ENCODE measurements at places on chromosomes 6 and 20.

- no peak for DNase-seq
Observed at GRCh38 chr6:20946022-20946421, 411.8 kb downstream of the CDKAL1 start.

DNA sequence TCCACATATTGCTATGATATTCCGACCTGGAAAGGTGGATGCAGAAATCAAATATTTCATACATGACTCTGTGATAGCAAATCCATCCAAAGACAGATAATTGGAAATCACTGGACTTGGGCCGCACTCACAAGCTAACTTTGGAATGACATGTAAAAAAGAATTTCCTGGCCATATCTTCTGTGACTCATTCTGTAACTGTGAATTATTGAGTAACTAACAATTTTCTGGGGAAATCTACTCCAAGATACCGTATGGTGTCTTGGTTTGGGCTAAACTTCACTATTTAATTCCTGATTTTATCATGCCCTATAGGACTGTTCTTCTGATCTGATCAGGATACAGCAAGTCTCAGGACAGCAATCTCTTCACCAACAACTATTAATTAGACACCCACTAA is 92.7 kb upstream of the LY86 start:
- no peak for DNase-seq

- DNase-seq = no peak
Observed at GRCh38 chr6:41600499-41601247, 37.6 kb upstream of the MDFI start.

DNA sequence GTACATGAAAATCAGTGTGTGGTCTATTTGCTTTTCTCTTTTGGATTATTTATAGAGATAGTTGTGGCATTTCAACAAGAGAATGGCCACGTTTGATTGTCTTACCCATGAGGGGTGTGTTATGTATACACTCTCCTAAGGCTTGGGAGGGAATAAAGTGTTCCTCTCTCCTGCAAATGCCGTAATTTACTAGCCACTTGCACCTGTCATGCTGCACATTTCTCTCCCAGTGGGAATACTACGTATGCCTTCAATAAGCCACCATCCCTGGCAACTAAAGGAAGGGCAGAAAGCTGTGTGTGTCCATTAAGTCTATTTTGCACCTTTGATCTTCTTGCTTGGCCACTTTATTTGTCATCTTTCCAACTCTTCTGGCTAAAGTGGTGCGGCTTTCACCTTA is 541.2 kb downstream of the QKI start:
- no peak for DNase-seq

DNA sequence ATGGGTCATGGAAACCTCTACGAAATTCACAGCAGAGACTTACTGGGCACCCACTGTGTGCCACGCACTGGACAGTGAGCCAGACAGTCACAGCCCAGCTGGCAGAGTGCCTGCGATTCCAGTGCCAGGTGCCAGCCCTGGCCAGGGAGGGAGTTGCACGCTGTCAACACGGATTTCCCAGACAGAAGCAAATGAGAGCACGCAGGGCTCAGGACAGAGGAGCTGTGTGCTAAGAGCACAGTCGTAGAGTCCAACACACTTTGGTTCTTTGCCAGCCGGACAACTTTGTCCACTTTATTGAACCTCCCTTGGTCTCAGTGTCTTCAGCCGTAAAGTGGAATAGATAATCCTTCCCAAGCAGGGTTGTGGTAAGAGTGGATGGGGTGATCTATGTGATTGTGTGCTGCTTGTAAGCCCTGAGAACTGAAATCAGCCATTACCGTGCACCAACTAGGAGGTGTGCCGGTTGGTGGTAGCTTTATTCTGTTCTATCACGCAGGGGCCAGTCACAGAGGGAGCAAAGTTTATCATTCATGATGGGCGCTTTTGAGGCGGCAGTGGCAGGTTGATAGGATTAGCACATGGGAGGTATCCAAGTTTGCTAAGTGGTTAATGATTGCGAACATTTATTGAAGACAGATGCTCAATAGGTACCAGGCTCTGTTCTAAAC is 40.6 kb downstream of the SIRPA start:
- DNase-seq = no peak
